ENCODE measurements at places on chromosomes 6 and 20.

DNA sequence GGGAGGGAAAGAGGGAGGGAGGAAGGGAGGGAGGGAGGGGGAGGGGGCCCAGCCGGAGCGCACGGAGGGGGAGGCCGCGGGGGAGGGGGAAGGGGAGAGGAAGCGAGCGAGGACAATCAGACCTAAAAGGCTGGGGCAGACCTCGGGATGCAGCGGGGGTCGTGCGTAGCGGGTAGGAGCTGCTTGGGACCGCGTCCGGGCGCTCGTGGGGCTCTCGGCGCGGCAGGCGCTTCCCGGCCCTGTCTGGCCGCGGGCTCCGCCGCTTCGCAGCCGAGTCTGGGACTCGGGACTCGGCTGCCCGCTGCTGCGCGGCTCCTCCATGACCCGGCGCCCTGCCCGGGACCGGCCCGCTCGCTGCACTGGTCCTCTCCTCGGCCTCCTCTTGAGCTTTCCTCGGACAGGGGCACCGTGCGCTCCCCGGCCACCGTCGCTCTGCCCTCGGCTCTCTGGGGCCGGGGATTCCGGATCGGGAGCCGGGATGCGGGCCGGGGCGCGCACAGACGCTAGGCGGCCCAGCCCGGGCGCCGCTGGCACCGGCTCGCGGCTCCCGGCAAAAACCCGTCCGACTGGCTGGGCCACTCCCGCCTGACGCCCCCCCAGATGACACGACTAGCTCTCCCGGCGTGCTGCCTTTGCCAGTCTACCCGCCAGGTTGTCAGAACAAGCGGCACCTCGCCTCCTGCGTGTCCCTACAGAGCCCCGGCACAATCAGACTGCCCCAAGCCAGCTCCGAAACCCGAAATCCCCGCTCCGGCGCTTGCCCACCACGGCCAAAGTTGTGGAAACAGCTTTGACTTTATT is 2.2 kb downstream of the TFAP2A start:
- no peak for DNase-seq

DNA sequence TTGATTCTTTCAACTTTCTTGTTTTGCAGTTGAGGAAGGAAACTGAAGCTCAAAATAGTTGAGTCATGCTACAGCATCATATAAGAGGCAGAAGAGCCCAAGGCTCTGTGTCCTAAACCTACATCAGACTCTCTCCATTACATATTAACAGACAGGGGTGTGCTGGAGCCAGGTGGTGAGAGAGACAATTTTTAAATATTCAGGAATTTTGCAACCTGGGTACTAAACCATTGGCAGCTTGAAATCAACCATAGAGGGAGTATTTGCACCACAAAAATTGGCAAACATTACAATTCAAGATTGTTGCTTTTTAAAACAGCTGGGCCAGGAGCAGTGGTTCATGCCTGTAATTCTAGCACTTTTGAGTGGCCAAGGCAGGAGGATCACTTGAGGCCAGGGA is 65.8 kb upstream of the SOX4 start:
- no peak for DNase-seq

- DNase-seq: no peak
These were observed 522.8 kb upstream of the AGPAT4 start for GRCh38 chr6:161796681-161797080.

DNA sequence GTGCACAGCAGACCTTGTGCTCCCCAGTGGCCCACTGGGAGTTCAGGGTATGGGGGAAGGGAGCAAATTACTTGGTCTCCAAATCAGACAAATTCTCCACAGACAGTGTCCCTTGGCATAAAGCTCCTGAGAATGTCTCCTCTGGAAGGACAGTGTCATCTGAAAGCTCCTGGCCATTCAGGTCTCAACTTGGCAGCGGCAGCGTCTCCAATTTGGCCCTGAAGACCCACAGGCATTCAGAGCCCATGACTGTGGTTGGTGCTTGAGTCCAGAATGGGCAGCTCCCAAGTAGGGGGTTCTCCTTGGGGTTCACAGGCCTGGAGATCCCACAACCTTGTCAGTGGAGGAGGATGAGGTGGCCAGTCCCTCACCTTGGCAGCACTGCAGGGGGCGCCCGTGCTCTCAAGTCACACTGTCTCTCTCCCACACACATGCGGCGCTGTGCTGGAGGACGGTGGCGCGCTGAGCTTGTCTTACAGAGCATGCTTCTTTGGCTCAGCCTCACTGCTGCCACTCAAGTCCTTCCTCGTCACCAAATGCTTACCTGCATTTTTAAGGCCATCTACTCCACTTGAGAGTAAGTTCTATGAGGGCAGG is 20.7 kb downstream of the DYNLRB1 start:
- no peak for DNase-seq

- no peak for DNase-seq
These were observed 114.3 kb downstream of the THBS2 start for GRCh38 chr6:169139179-169139971.

- no peak for DNase-seq
These were observed 16.9 kb upstream of the SRSF3 start for GRCh38 chr6:36577301-36577700.

- peak; percentile 9 for DNase-seq
These were observed 1197.7 kb upstream of the CITED2 start for GRCh38 chr6:140572129-140572528.

DNA sequence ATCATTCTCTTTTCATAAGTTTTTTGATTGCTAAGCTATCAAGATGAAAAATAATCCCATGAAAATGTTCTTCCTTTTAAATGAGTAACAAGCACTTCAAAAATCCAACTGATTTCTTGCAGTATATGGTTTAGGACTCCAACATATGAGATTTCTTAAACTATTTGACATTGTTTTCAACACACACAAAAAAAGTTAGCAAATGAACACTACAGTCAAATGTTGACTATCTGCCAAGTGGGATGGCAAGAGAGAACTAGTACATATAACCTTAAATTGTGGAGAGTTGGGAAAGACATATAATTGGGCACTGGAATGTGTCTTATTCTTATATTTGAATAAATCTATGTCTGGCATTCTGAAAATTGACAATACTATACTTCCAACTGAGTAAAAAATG is 15.6 kb downstream of the COL21A1 start:
- DNase-seq: no peak

DNA sequence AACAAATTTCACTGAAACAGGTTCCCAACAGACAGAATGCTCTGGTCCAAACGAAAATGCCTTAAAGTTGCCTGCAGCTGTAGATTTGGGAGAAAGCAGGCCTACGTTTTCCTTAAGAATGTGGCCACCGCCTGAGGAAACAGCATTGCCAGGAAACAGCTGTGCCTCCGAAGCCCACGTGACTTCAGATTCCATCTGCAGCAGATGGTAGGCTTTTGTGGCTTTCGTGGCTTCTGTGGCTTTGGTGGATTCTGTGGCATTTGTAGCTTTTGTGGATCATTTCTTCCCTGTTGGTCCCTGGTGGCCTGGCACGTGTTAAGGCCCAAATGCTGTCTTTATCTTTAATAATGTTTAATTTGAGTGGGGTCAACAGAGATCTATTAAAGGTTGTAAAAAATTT is 222.9 kb downstream of the TTLL2 start:
- no peak for DNase-seq

- no peak for DNase-seq
These were observed 40.6 kb downstream of the SH3BGRL2 start for GRCh38 chr6:79671600-79672266.

DNA sequence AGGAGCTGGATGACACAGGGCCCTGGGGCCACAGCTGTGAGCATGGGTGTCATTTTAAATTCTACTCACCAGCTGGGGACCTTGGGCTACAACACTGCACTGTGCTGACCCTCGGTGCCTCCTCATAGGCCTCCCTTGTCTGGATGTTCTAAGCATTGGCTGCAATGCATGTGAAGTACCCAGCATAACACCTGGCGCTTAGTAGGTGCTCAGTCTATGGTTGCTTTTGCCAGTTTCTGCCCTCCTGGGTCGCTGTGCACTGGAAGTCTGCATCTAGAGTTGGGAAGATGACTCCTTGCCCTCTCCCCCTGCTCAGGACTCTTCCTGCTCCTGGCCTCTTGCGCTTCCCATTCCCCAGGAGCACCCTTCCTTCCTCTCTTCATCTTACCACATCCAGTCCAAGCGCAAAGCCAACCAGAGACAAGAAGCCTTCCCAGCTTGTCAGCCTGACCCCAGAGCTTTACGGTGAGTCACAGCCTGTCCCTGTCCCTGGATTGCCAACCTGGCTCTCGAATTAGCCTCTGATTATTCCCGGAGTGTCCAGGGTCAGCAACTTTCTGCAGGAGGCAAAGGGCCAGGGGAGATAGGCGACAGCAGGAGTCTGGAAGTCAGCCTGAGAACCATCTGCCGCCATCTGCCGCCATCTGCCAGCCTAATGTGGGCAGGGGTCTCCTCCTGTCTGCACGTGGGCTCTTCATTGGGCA is 8.8 kb downstream of the SLC13A3 start:
- no peak for DNase-seq

- no peak for DNase-seq
These were observed 104.6 kb downstream of the DTD1 start for GRCh38 chr20:18692447-18692846.

GRCh38 chr20:18543216-18543615 is 24.0 kb upstream of the SMIM26 start:
- DNase-seq: no peak

DNA sequence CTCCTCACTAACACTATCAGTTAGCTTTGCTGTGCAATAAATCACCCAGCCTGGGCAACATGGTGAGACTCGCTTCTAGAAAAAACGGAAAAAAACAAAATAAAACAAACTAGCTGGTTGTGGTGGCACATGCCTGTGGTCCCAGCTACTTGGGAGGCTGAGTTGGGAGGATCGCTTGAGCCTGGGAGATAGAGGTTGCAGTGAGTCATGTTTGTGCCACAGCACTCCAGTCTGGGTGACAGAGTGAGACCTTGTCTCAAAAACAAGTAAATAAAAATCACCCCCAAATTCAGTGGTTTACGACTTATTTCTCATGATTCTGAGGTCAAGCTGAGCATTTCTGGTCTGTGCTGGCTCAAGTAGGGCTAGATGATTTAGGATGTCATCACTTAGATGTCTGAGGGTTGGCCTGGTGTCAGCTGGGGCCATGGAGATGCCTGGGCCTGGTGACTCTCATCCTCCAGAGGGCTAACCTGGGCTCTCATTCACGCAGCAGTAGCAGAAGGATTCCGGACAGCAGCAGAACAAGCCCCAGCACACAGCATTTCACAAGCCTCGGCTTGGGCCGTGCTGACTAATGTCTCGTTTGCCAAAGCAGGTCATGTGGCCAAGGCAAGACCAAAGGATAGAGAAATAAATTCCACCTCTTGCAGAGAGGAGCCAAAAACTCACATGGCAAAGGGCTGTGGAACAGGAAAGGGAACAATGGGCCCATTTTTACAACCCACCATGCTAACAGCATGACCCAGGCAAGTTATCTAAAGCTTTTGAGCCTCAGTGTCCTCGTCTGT is 32.5 kb downstream of the MGME1 start:
- DNase-seq: peak; percentile 24

GRCh38 chr6:90788781-90789180 is 201.9 kb upstream of the MAP3K7 start:
- no peak for DNase-seq

DNA sequence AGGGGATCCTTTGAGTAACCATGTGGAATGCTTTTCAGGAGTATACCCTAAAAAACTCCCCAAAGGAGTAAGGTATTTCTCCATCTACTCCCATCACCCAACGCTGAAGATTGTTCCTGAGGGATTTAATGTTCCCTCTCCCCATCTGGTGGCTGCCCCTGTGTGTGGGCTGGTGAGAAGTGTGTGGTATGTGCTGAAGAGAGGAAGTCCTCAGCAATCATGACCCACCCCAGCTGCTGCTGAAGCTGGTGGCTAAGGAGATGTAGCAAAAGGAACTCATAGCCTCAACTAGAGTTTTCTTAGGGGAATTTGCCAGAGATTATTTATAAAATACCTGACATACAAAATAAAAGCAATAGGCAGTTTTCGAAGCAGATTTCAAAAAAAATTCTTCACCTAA is 114.3 kb upstream of the JAG1 start:
- DNase-seq: no peak

DNA sequence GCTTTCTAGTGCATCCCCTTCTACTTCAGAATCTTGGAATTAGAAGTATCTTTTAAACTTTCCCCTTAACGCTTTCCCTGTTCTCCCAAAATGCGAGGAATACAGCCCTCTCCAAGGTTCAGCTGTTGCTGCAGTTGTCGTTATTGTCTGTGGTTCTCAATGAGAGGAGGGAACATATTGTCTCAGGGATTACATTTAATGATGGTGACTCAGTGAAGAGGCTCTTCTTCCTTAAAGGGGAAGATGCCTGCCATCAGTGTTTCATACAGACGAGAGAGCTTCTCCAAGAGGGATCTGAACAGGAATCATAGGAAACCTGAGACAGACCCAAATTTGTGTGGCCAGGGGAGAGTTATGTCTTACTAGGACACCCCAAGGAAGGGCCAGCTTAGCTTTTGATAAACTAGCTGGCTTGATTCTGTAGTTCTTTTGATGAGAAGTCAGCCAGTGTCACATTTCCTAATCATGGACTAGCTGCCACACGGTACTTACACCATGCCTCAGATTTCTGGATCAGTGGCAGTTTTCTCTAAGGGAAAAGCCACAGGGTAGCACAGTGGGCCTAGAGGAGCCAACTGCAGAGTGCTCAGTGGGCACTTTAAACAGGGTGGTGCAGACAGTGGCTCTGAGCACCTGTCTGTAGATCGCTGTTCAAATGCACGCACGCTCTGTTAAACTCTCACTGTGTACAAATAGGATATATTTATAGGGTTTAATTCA is 59.7 kb upstream of the TMEM181 start:
- no peak for DNase-seq

DNA sequence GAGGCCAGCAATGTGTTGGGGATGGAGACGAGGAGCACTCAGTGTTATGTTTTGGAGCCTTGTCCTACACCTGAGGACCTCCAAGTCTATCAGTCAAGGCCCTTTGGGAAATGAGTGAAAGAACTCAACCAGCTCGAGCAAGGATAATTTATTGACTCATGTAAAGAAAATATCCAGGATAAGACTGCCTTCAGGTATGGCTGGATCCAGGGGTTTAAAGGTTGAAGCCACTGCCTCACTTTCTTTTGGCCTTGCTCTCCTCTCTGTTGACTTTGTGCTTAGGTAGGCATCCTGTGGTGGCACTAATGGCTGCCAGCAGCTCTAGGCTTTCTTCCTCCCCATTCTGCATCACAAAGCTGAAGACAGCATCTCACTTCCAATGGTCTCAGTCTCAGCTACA is 66.3 kb upstream of the ZNFX1 start:
- DNase-seq: no peak

DNA sequence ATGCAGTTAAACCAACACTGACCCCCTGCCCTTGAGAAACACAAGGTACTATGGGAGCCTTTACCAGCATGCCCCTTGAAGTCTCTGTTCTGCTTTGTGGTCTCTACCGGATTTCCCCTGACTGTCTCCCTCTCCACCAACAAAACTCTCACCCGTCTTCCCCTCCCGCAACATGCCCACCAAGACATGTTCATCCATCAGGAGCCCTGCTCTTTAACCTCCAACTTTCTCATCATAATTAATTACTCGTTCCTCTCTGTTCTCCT is 1.1 kb downstream of the ZNF165 start:
- no peak for DNase-seq

DNA sequence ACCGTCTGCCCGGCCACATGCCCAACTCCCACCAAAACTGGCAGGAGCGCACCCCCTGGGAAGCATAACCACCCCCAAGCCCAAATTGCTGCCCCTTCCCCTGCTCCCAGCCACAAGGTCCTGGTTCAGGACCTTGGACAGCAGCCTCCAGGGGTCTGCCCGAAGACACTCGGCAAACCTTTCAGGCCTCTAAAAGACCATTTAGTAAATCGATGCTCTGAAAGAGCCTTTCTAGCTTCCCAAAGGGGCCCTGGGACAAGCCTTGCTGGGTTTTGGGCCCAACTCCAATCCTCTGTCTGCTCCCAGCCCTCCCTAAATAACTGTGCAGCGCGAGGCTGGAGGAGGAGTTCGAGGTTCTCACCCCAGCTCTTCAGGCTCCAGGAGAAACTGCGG is 30.5 kb downstream of the GRM4 start:
- peak; percentile 75 for DNase-seq
